ENCODE measurements at places on chromosomes 1 and 21.

- peak; percentile 35 for DNase-seq
Measured at GRCh38 chr1:204445860-204446412, 34.3 kb upstream of the PPP1R15B start.

DNA sequence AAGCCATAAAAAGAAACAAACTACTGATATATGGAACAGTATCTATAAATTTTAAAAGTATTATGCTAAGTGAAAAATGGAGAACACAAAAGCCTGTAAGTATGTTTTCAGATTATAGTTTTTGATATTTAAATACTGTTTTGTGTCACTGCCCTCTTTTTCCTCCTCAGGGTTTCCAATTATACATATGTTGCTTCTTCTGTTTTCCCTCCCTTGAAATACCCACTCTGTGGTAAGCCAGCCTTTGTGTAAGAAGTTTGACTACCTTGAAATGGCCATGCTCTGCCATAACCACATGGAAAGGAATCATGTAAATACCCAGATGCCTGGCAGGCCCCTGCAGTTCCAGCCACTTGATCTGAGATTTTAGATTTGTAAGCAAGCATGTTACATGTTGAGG is 248.3 kb downstream of the AKT3 start:
- DNase-seq = no peak

DNA sequence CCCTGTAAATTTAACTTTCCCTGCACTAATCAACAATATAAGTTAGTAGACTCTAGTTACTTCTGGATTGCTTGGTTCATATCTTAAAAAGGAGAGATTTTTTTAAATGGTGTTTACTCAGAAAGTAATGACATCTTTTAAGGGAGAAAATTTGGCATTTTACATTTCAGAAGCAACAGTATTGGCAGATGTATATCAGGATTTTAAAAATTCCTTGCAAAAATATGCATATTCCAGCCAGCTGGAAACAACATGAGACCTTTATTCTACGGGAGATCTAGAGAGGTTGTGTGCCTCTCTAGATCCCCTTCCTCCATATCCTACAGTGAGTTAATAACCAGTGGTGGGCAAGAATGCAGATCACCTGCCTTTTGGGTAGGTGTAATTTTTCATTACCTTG is 848.2 kb downstream of the USP25 start:
- DNase-seq = no peak

DNA sequence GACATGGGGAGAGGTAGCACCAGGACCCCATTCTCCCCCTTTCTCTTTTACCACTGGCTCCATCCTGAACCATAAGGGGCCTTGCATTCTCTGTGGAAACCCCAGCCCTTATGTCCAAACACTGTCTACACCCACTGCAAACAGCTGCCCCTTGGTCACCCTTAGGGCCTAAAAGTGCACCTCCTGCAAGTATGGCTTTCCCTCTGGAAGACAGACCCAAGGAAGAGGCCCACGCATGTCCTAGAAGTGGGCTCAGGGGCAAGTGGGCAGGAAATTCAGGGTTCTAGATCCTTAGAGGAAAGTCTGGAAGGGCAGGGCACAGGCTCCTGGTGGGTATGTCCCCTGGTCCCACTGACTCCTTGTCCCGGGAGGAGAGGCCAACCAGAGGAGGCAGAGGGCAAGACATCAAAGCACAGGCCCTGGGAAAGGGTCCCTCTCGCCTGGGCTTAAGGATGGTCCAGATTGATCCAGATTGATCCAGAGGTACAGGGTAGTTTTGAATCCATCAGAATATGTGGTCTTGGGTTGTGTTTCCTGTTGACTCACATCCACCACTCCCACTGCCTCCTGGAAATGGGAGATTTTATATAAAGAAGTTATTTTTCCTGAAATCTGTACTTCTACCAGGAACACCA is 150.9 kb downstream of the GRIK3 start:
- no peak for DNase-seq

- no peak for DNase-seq
Measured at GRCh38 chr1:240414237-240414636, 197.7 kb downstream of the GREM2 start.

DNA sequence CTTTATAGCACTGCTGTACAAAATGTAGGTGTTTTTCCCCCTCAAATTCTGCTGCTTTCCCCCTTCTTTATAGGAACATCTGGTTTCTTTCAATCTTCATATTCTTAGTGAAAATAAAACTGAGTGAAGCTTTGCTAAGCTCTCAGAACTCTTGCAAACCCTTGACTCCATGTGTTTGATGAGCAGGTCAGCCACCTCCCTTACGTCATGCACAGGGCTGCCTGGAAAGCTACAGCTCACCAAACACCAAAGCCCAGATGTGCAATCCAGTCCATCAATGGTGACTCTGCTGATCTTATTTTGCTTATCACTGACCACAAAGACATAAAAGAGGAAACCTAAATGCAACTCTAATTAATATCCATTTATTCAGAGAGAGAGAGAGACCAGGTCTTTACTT is 5.5 kb downstream of the CACNA1E start:
- no peak for DNase-seq

- DNase-seq = no peak
Measured at GRCh38 chr1:46262508-46262907, 14.9 kb downstream of the RAD54L start.

DNA sequence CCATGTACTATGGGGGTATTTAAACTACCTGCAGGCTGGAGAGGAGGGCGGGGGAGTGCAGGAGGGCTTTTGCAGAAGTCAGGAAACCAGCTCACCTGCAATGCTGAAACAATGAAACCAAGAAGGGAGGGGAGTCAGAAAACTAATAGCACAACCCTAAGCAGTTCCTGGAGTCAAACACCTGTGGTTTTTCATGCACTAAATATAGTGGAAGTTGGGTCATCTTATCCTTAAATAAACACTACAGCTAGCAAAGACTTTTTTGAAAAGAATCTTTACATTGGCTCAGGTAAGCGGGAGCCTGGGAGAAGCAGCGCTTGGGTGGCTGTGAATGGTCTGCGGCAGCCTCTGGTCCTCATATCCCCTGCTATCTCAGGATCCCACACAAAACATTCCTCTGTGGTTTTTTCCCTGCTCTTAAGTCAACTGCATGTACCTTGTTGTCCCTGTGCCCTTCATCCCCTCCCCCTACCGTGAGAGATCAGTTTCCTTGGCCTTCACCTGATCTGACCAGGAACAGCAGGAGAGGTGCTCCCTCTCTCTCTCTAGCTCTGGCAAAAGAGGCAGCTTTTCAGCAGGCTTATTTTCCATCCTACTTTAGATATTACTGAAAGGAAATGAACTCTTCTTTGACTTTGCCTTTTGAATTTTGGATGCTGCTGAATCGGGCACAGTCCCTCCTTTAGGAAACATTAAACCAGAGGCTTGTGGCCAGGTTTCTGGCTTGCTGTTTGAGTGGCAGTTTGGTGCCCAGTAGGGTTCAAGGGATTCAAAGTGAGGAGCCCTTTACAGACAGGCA is 26.6 kb downstream of the TENT5C start:
- DNase-seq = no peak

GRCh38 chr21:46098303-46099141 is 610 bp downstream of the COL6A2 start:
- DNase-seq = no peak

- no peak for DNase-seq
Measured at GRCh38 chr1:5099558-5099957, 445.1 kb downstream of the AJAP1 start.

GRCh38 chr1:24102961-24103360 is 9.0 kb downstream of the MYOM3 start:
- no peak for DNase-seq

DNA sequence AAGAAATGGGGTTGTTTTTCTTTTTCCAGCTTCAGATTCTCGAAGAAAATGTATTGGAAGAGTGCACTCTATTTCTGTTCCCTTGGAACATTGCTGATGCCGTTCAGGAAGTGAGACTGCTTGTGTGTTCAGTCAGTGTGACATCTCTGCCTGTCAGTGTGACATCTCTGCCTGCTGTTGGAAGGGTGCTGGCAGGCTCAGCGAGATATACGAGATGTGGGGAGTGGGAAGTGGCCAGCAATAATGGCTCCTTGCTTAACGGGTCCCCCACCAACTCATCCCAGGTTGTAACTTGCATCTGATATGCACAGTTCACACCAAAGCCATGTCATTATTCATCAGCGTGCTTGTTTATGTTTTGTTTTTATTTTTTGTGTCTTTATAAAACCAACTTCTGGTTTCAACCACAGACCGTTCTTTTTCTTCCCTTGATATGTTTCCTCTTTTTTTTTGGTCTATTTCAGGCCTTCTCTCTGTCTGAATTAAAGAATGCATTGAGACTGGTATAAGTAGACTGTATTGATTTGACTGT is 145.4 kb downstream of the GALNT2 start:
- DNase-seq = no peak

DNA sequence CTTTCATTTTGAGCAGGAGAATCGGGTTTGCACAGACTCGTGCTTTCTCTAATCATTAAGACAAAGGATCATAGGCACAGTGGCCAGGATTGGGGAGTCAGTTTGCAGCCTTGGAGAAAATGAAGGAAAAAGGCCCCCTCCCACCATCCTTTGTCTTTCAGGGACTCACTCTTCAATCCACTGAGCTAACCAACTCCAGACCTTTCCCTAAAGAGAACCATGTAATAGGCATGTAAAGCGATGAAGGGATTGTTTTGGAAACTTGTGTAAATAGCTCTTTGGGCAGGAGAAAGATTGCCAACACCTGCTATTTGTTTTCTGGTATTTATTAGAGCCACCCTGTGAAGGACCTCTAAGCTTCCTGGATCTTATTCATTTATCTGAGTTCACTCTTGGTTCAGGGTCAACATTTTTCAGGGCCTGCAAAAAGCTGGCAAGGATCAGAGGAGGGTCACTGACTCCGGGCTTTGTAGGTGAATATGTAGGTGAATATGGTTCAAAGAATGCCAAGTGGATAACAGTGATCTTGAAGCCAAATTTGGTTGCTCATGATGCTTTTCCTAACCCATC is 192.6 kb upstream of the FGGY start:
- DNase-seq = no peak

DNA sequence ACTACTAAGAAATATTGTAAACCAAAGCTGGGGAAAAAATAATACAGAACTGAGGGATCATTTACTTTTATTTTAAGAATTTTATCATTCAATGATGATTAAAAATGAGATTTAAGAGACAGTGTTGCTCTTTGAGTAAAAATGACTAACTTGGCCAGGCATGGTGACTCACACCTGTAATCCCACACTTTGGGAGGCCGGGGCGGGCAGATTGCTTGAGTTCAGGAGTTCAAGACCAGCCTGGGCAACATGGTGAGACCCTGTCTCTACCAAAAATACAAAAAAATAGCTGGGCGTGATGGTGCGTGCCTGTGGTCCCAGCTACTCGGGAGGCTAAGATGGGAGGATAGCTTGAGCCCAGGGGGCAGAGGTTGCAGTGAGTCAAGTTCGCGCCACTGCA is 21.8 kb upstream of the PLEKHO1 start:
- DNase-seq = peak; percentile 14

- no peak for DNase-seq
Measured at GRCh38 chr1:23673086-23673813, 18.4 kb upstream of the RPL11 start.

DNA sequence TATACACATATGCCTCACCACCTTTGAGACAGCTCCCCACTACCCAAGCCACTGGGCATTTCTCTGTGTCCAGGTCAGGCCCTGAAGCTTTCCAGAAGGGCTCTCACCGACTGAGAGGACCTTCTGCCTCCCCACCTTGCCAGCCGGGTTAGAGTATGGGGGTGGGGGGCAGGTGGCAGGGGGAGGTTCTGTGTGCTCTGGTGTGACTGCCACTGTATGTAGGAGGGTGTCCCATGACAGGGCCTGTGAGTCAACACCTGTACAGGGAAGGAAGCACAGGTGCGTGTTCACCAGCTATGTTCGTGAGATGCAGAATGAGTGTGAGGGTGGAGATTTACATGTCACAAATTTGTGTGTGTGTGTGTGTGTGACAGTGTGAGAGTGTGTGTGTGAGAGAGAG is 7.0 kb downstream of the AHDC1 start:
- no peak for DNase-seq

DNA sequence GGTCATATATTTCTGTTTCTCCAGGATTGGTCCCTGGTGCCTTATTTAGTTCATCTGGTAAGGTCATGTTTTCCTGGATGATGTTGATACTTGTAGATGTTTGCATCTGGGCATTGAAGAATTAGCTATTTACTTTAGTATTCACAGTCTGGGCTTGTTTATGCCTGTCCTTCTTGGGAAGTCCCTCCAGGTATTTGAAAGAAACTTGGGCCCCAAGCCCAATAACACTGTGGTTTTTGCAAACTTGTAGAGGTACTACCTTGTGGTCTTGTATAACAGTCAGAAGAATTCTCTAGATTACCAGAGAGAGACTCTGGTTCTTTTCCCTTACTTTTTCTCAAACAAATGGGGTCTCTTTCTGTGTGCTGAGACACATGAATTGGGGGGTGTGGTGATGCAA is 251.4 kb upstream of the B3GALT2 start:
- DNase-seq = no peak

- DNase-seq = no peak
Measured at GRCh38 chr1:186308264-186309060, 66.6 kb downstream of the TPR start.

DNA sequence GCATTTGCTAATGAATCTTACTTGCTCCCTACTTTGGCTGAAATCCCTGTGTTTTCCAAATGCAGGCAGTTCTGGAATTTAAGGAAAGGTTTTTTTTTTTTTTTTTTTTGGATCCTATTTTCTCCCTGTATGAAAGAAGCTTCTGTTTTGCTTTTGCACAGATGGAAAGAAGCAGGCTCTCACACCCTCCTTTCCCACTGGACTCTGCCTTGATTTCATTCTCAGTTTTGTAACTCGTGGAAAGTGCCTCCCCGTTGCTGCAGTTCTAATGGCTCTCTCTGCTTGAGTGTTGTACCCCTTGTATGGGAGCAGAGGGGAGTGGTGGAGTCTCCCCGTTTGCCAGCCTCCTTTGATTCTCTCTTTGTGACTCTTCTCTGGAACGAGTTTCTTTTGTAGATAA is 291.9 kb downstream of the CAMTA1 start:
- DNase-seq = no peak

GRCh38 chr1:65056866-65057265 is 90.5 kb upstream of the JAK1 start:
- DNase-seq = no peak

DNA sequence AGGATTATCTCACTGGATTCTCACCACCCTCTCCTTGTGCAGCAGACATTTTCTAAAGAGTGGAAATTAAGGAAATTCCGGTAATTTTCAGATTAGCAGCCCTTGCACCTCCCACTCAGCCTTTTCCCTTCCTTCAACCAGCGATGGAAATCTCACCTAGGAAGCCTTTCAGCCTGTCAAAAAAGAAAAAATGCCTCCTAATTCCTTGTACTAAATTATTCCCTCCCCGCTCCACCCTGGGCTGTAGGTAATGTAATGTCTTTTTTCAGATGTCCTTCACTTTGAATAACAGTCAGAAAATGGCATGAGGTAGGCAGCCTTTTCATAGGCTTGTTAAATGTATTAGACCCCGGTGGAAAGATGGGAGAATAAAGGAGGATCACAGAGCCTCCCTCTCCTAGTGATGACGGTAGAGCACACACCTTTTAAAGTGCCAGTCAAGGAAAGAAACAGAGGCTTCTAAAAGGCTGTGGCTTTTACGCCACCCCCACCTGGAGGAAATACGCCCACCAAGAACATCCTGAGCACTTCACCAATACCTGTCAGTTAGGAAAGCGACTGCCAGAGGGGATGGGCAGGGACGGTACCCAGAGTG is 62.8 kb upstream of the NEK2 start:
- DNase-seq = no peak
